Activated naive CD8-positive, alpha-beta T cell treated with anti-CD3 and anti-CD28 coated beads, Interleukin-2, amount 50 U/mL, for 16 hours (primary cell): ENCODE measurements at places on chromosomes 13 and 19.

- no peak for DNase-seq
Observed at GRCh38 chr19:33535226-33535625, 13.6 kb upstream of the PEPD start.

GRCh38 chr19:5563935-5564612, 3.7 kb downstream of the TINCR start:
- DNase-seq: no peak

- no peak for DNase-seq
Observed at GRCh38 chr13:37918116-37918714, 48.6 kb upstream of the TRPC4 start.

- no peak for DNase-seq
Observed at GRCh38 chr13:84050536-84050935, 168.3 kb upstream of the SLITRK1 start.

DNA sequence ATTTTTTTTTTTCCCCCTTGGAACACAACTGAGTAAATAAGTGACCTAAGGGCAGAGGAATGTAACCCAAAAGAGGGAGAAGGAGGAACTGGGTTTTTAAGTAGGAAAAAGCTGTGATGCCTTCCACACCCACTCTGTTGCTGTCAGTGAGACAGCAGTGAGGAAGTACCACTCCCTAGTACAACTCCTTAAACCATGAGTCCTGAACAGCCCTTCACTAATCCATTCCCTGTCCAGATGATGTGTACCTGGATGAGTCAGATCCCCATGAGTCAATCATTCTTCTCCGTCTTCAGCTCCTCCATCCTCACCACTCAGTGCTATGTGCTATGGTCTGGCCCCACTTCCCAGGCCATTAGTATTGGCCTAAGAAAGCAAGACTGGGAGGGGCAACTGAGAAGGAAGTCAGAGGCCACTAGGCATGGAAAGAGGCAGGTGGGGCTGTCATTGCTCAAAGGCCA, 12.9 kb upstream of the CXCL17 start:
- no peak for DNase-seq

GRCh38 chr13:81425286-81425685, 1084.4 kb upstream of the SPRY2 start:
- DNase-seq: no peak

- DNase-seq: no peak
Observed at GRCh38 chr13:97165502-97166425, 56.4 kb upstream of the MBNL2 start.

GRCh38 chr13:100533588-100534041, 55.0 kb downstream of the GGACT start:
- DNase-seq: no peak

GRCh38 chr13:105341256-105341655, 1194.2 kb downstream of the EFNB2 start:
- no peak for DNase-seq

DNA sequence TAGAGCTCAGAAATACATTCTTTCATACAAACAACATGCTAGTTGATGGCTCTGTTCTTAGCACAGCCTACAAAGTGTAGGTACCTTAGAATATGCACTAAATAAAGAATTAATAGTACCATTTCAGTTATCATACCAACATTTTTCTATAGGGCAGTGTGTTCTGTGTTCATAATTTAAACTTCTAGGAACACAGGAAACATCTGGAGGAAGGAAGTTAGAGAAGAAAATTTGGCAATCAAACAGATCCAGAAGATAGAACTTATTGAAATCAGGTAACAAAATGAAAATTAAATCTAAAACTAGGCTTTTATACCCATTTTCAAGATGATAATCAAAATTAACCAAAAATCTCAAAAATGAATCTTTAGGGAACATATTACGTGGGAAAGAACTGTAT, 527.5 kb downstream of the DCT start:
- DNase-seq: no peak

GRCh38 chr19:15108845-15109767, 1.9 kb downstream of the SYDE1 start:
- DNase-seq: no peak

DNA sequence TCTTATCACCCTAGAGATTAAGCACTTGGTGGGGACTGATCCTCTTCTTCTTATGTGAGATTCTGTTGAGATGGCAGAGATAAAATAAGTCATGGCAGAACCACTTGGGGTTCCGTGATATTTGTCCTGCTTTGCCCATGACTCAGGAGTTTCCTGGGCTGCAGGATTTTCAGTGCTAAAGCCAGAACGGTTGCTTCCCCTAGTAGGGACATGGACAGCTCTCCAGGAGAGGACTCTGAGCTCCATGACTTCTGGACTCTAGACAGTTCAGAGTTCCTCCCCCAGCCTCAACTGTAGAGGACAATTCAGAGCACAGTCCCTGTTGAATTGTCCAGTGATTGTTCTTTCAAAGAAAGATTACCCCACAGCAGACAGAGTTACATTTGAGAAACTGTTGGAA, 98.8 kb downstream of the OLFM4 start:
- no peak for DNase-seq
